ENCODE measurements at places on chromosomes 1 and 21.

GRCh38 chr1:46072975-46073374 lies 59.5 kb downstream of the PIK3R3 start:
- no peak for DNase-seq

DNA sequence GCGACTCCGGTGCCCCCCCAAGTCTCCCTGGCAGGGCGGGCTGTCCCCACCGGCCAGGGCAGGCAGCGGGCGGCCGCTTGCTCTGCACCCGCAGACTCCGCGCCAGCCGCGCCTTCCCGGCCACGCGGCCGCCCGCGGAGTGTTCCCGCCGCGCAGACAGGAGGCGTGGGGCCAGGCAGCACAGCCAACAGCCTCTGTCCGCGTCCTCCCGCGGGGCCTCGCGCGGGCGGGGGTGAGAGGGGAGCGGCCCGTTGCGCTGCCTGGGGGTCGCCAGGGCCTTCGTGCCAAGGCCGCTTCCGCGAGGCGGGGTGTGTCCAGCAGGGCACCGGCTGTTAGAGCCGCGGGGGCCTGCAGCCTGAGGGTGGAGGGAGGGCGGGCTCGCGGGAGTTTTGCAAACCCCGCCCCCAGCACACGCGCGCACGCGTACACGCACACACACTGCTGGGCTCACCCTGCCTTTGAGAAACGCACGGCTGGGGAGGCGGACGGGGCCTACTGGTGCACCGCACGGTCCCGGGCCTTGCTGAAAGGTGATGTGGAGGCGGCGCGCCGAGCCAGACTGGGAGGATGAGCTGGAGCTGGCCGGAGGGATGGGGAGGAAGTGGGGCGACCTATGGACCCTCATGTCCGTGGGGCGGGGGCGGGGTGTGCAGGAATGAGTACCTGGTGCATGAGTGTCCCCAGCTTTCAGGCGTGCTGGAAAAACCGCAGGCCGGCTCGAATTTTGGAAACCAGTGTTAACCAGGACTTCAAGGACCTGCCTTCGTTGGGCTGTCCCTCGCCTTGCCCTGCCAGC lies 41.5 kb downstream of the KIAA1614 start:
- DNase-seq, result peak; percentile 85

DNA sequence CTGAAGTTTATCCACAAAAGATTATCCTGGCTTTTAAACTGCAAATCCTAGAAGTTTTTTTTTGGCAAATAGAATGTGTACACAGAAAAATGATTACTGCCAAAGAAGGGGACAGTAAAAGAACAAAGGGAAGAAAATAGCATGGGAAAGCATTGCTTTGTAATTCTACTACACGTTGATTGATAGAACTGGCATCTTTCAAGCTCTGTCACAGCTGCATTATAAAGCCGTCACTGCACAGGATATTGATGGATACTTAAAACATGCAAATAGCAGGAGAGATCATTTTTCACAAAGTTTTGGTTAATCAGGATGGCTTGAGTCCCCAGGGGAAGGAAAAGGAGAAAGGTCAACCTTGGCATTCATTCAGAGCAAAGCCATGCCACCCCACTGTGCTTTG lies 183.7 kb upstream of the RRP15 start:
- DNase-seq, result no peak

- no peak for DNase-seq
Observed at GRCh38 chr21:33901412-33902288, 14.0 kb downstream of the ATP5PO start.

- no peak for DNase-seq
Observed at GRCh38 chr1:175015243-175015642, 8.0 kb downstream of the MRPS14 start.

DNA sequence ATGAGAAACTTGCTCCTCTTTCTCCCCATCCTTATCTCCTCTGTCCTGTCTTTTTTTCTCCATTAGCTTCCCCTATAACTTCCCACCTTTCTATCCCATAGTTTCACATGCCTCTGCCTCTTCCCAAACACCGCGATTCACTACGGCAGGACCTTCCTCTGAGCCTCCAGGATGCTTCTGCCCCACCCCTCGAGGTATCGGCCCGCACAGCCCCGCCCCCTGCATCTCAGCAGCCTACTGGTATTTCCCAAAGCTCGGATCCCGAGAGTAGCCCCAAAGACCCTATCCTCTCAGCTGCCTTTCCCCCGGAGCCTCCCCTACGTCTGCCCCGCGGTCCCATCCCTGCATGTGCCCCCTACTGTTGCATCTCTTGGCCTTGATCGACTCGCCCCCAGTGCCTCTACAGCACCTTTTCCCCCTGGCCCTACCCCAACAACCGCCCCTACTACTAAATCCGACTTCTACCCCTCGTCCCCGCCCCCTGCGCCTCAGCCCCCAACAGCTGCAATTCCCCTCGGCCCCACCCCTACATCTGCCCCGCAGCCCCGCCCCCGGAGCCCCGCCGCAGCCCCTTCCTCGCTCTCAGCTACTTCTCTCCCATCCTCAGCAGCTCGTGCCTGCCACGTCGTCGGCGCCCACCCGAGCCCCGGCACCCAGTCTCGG lies 512 bp downstream of the PIAS3 start:
- DNase-seq, result no peak

DNA sequence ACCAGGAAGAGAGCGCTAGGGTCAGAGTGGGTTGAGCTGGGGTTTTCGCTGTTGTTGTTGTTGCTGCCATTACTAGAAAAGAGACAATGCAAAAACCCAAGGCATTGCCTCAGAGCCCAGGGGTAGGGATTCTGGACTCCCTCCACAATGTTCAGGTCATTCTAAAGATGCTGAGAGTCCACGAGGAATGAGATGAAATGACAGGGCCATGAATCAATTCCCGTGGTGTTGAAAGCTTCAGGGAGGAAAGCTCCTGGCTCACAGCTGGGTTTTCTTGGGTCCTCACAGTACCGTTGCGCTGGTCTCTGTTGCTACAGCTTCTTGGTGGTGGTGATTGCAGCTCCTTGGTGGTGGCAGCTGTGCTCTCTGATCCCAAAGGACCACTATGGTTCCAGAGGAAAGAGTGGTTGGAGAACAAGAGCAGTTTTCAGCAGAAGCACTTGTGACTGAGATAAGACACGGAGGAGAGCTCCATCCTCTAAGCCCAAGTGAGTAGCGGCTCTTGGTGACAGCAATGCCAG lies 58.2 kb downstream of the ETS2 start:
- DNase-seq, result no peak

Measured in right forelimb (tissue), 1 donor.